ENCODE measurements at places on chromosomes 4 and X.

GRCh38 chr4:41359836-41360213 lies 103.1 kb downstream of the UCHL1 start:
- no peak for DNase-seq

- no peak for DNase-seq
These were observed 342.5 kb upstream of the MAGEB2 start for GRCh38 chrX:29872831-29873230.

- no peak for DNase-seq
These were observed 85.3 kb upstream of the MAML3 start for GRCh38 chr4:140239311-140239710.

- DNase-seq = no peak
These were observed 26.8 kb upstream of the GRXCR1 start for GRCh38 chr4:42865572-42866189.
